Femur (tissue), 1 donor: ENCODE measurements at places on chromosomes 13 and 19.

DNA sequence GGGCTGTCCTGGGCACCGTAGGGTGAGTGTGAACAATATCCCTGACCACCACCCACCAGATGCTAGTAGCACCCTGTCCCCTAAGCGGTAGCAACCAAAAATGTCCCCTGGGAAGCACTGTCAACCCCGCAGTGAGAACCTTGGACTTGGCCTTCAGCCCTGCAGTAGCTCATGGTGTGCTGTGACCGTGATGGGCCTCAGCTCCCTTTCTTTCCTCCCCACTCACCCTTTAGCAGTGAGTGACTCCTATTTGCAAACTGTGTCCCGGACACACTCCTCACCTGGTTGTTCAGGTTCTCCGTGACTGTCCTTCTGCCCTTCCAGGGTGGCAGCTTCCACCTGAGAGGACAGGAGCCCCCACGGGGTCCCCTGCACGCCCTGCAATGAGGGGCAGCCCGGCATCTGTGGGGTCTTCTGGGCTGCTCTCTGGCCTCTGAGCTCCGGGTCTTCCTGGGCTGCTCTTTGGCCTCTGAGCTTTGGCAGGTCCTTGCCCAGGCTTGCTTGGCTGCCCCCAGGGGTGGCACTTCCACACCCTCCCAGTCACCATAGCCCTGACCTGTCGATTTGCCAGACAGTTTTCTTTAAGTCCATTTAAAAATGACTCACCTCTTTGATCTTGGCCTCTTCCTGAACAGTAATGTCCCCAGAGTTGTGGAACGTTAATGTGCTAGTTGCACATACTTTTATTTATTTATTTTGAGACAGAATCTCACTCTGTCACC, 3.8 kb downstream of the KDM4B start:
- no peak for DNase-seq

- DNase-seq = no peak
Measured at GRCh38 chr13:106324444-106324843, 211.0 kb downstream of the EFNB2 start.

GRCh38 chr19:46147791-46148288, at the start of gene IGFL2:
Gene IGFL2 (plus strand): TSS chr19:46148238. CDS start chr19:46148279, 41 bp downstream.
- DNase-seq = no peak

DNA sequence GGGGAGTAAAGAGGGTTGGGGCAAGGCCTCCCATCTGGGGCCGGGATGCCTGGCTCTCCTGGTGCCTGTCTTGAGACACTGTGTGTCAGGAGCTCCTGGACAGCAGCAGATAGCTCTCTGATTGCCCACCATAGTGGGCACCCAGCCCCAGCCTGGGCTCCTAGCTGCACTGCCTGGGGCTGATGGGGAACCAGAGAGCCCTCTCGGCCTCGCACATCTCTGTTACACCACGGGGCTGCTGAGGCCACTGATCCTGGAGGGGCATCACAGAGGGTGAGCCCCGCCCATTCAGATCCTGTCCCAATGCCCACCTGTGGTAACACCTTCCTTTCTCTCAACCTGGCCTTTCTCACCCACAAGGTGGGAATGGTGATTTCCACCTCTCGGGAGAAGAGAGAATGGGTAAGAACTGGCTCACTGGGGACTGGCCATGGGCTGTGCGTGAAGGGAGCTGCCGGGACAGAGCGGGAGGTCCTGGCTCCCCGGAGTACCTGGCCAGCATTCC, 135.9 kb downstream of the URI1 start:
- DNase-seq = no peak

DNA sequence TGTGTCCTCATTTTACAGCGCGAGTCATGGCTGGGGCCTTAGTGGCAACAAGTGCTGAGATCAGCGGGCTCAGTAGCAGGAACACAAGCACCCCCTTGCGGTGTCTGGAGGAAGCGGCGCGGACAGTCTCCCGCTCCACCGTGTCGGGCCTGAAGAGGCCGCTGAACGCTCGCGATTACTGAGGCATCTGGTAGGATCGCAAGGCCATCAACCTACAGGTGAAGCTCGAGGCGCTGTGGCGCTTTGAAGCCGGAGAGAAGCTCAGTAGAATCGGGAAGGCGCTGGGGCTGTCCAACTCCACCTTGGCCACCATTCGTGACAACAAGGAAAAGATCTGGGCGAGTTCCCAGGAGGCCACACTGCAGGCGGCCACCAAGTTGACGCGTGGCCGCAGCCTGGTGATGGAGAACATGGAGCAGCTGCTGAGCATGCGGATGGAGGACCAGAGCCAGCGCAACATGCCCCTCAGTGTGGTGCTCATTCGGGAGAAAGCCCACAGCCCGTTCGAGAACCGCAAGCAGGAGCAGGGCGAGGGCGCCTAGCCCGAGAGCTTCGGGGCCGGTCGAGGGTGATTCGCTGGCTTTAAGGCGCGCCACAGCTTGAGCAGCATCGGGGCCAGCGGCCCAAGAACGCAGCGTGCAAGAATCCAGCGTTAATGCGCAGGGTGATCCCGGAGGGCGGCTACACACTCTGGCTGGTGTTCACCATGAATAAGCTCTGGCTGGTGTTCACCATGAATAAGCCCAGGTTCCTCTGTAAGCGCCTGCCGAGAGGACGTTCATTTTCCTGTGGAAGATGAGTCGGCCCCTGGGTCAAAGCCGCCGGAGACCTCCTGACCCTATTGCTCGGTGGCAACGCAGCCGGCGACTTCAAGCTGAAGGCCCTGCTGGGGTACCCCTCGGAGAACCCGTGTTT, 8.3 kb upstream of the MZF1 start:
- DNase-seq = peak; percentile 92

DNA sequence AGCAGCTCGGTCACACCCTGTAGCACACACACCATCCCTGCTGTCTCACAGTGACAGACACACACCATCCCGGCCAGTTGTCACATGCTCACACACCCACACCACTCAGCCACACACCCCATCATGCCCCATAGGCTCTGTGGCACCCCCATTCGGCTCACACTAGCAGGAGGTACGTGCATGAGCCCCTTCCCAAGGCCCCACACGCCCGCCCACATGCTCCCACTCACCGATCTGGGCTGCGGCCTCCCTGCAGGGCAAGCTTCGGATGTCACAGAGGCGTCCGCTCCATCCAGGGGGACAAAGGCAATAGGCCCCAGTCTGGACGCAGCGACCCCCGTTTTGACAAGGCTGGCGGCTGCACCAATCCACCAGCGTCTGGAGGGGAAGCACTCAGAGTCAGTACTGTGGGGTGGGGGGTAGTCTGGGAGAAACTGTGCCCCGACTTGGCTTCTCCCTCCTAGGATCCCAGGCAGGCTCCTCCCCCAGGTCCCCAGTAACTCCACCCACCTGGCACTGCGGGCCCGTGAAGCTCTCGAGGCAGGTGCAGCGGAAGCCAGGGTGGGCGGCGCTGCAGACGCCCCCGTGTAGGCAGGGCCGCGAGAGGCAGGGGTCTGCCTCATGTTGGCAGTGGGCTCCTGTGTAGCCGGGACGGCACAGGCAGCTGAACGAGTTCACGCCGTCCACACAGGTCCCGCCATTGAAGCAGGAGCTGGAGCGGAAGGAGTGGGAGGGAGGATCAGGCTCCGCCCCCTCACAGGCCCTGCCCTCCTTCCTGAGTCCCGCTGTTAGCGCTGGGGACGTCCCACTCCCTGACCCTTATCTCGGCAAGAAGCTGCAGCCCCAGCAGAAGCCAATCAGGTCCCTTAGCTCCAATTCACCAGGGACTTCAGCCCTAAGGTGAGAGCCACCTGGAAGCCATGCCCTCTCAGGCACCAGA, 20.1 kb downstream of the NOTCH3 start:
- DNase-seq = no peak

DNA sequence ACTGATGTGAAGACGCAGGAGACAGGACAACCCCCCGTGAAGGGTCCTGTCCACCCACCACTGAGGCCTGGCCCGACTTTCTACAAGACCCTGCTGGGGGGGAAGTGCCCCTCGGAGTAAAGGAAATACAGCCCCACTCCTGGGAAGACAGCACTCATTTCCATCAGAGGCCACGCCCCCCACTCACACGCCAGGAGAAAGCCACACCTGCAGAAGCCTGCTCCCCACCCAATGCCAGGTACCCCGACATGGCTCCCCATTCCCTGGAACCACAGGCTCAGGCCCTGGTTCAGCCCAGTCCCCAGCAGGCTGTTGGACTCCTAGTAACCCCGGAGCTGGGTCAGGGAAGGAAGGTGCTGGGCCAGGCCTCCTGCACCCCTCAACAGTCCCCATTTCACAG, 10.9 kb upstream of the ATP8B3 start:
- no peak for DNase-seq

- DNase-seq = no peak
Measured at GRCh38 chr13:98313922-98314292, 136.8 kb upstream of the RNF113B start.

DNA sequence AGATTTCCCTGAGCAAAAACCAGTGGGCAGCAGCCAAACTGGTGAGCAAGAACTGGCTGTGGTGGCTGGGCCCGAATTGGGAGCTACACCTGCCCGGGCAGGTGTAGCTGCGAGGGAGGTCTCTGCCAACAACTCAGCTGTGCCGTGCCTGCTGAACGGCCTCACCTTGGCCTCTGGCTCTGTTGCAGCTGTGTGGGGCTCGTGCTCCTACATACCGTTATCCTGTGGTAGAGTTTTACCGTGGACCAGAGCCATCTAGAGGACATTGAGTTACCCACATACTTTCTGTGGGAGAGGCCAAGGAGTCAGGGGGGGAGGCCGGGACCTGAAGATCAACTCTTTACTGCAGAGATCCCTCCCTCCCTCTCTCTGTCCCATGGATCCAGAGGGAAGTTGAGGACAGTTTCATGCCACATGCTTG, 113.2 kb downstream of the TM9SF2 start:
- no peak for DNase-seq

DNA sequence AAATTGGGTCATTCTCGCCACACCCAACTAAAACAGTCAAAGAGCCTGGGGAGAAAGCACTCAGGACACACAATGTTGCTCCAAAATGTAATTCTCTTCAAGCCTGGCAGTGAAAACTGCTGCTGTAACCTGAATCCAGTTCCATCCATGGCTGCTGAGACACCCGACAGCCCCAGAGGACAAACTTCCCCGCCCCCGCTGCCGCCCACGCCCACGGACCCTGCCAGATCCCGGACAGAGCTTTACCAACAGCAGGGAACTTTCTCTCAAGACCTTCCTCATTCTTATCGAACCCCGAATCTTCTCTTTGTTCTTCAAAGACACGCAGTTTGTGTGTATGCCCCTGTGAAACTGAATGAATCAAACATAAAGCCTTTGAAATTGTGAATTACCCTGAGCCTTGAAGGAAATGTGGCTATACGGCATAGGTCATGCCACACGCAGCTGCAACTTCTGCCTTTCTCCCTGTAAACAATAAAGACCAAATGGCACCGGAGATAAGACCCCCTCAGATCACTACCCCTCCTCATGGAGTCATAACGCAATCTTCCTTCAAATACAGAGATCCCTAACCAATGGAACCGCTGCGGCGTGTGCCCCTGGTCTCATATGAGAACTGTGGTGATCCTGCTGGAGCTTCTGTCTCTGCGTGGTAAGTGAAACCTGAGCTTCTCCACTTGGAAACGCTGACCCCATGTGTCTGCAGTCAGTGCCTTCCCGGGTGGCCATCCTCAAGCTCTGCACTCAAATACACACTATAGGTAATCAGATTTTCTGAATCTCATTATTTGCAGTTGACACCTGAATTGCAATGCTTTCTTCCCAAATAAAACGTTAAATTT, 4.8 kb upstream of the LAMP1 start:
- peak; percentile 38 for DNase-seq

- no peak for DNase-seq
Measured at GRCh38 chr13:50437252-50437651, 406.2 kb downstream of the DLEU7 start.

GRCh38 chr19:49672131-49672919, 4.7 kb upstream of the PRMT1 start:
- peak; percentile 71 for DNase-seq

- DNase-seq = peak; percentile 42
Measured at GRCh38 chr19:50639121-50640112, at the start of gene SYT3. Gene SYT3 (minus strand): TSS chr19:50639881. CDS start chr19:50637411, 2,470 bp downstream.

- DNase-seq = no peak
Measured at GRCh38 chr13:46492946-46493345, 60.0 kb upstream of the LRCH1 start.

DNA sequence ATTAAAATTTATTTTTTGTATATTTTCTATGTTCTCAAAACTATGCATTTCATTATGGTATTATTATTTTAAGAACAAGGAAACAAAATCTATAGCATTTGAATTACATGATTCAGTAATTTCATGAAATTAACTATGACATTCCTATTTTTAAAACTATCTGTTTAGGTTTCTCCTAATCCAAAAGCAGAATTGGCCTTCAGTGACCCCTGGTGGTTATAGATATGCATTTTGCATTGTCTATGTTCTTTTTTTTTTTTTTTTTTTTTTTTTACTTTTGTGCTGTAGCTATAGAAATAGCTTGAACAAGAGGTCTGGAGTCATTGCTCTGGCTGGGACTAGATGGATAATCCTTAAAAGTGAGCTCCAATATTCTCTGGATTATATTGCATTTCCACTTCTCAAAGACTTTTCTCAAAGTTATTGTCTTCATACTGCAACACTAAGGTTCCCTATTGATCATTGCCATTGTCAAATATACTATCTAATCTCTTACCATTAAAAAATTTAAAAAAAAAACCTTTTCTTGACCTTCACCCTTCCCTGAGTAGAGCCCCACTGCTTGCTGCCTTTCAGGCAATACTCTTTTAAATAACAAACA, 15.9 kb upstream of the DNAJC3 start:
- DNase-seq = no peak

DNA sequence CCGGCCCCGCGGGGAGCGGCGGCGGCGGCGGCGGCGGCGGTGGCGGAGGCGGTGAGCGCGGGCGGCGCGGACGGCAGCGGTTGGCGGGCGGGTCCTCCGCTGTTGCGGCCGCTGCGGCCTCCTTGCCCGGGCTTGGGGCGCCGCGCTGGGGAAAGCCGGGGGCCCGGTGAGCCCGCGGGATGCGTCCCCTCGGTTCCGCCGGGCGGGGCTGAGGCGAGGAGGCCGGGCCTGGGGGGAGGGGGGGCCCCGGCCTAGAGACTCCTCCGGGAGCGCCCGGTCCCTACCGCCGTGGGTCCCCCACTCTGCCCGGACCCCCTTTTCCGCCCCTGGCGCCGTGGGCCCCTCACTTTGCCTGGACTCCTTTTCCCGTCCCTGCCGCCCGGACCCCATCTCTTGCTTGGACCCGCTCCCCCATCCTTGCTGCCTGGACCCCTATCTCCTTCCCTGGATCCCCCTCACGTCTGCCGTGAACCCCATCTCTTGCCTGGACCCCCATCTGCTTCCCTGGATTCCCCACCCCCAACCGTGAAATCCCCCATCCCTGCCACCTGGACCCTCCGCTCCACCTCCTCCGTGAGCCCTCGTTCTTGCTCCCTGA, 28.6 kb upstream of the NDUFS7 start:
- DNase-seq = no peak

DNA sequence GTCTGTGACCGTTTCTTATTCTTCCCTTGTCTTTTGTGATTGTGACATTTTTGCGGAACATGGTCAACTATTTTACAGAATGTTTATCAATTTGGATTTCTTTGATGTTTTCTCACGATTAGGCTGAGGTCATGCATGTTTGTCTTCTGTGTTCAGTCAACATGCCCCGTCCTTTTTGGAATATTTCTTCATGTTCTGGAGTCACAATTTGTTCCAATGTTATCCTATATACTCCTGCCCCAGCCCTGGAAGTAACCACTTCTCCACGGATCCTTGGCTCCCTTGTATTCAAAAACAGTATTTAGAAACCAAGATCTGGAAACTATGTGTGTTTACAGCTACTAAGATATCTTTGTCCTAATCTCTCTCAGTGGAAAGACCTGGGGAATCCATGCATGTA, 9.6 kb downstream of the CARD8 start:
- no peak for DNase-seq
